Dermis blood vessel endothelial cell (primary cell): ENCODE measurements at places on chromosomes 12 and 14. TPM values are rescaled to one million over a fixed set of nuclear protein-coding genes. Genes with fewer than 3 reads are reported as not detected.

Gene TMEM119
- total RNA-seq: under 0.01 TPM in 1 of 2 replicates, not detected in the other

Gene SOAT2
- not detected in 2 replicates for total RNA-seq

Gene AQP6
- 0.05 TPM in 1 of 2 replicates, not detected in the other for total RNA-seq

Gene ART4
- 53.1 and 55.7 TPM in 2 replicates for total RNA-seq

Gene OR4E2
- not detected in 2 replicates for total RNA-seq

GRCh38 chr14:32254952-32255679 is 52.0 kb upstream of the RNU6-8 start:
- peak; percentile 79 for DNase-seq

- peak; percentile 66 for DNase-seq
Observed at GRCh38 chr14:51500776-51501175, 150.9 kb upstream of the FRMD6 start.

- DNase-seq: no peak
Observed at GRCh38 chr14:101361451-101362433, 199.6 kb upstream of the DIO3 start.

DNA sequence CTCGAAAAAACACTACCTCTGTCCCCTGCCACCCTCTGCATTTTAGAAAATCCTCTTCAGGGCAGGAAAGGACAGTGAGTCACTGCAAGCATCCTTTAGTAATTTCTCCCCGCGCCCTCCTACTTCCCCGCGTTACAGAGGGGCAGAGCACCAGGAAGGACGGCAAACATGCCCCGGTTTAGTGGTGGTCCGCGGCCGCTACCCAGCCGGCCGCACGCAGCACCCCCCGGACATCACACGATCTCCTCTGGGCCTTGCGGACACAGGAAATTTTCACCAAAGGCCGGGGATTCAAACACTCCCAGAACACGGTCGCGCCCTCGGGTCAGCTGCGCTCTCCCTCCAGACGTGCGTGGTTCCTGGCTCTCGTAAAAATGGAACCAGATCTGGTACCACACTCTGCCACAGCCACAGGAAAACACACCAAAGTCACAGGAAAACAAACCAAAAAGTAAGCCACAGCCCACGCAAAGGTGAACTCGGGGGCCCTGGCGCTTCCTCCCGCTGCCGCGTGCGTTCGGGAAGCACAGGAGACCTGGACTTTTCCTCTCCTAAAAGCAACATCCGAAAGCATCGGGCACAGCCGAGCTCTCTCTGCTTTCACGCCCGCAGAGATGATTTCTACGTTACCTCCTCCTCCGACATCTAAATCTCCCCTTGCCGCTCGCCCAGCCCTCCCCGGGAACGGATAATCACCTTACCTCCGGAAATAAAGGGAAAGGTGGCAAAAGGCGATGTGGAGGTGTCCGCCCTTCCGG is 839 bp downstream of the SLC38A1 start:
- DNase-seq: peak; percentile 55

GRCh38 chr14:71396050-71396677 is 488.9 kb downstream of the PCNX1 start:
- no peak for DNase-seq

GRCh38 chr12:108724054-108724889 is 7.0 kb downstream of the CORO1C start:
- peak; percentile 64 for DNase-seq

GRCh38 chr12:121513464-121514183 is 67.2 kb downstream of the KDM2B start:
- DNase-seq: peak; percentile 13

GRCh38 chr12:48996794-48997718 is 2.1 kb downstream of the DDN start:
- DNase-seq: peak; percentile 83
